ENCODE measurements at places on chromosomes 16 and 17. TPM values are rescaled to one million over a fixed set of nuclear protein-coding genes. Genes with fewer than 3 reads are reported as not detected.

The SKA2 gene
- 52.1 TPM for total RNA-seq

The SPN gene
- 191 TPM for total RNA-seq

The TP53TG3 gene
- not detected for total RNA-seq

The RCVRN gene
- total RNA-seq = not detected

The IL17C gene
- total RNA-seq = not detected

GRCh38 chr17:29617125-29617480 is 5.6 kb downstream of the CORO6 start:
- H3K36me3 ChIP-seq = no peaks in the 10 kb centered on the region
- peaks cover 40% of the 10 kb centered on the region for H3K4me1 ChIP-seq
- H3K4me3 ChIP-seq = peak overlapping the region; percentile 81
- peaks cover 8% of the 10 kb centered on the region for H3K27me3 ChIP-seq
- DNase-seq = peak; percentile 86

GRCh38 chr16:31181102-31181830 is 1.3 kb downstream of the FUS start:
- peaks cover 52% of the 10 kb centered on the region for H3K36me3 ChIP-seq
- DNase-seq = no peak
- H3K4me3 ChIP-seq = peak overlapping the region; percentile 98
- peaks cover 67% of the 10 kb centered on the region for H3K4me1 ChIP-seq

DNA sequence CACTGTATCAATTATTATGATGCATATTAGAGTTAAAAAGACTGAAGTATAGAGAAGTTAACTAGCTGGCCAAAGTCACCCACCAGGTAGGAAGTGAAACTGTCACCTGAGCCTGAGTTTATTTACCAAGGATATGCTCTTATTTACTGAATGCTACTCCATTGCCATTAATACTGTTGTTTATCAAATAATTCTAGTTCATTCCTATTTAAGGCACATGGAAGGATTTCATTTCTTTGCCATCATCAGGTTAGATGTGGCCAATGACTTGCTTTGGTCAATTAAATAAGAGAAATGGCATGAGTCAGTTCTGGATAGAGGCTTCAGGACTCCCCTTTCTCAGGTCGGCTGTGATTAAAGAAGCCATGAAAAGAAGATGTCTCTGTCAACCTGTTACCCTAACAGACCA is 169.6 kb downstream of the KCNJ2 start:
- H3K4me1 ChIP-seq = no peaks in the 10 kb centered on the region
- DNase-seq = no peak
- H3K27me3 ChIP-seq = peaks cover 2% of the 10 kb centered on the region
- H3K27ac ChIP-seq = no peak overlapping the region

- H3K4me3 ChIP-seq = no peak overlapping the region
- no peaks in the 10 kb centered on the region for H3K36me3 ChIP-seq
- DNase-seq = no peak
- H3K4me1 ChIP-seq = no peaks in the 10 kb centered on the region
- no peak overlapping the region for H3K27ac ChIP-seq
- H3K27me3 ChIP-seq = no peaks in the 10 kb centered on the region
Observed at GRCh38 chr17:22694362-22695227, 1002.3 kb downstream of the KCNJ18 start.

All from activated T-helper 1 cell treated with anti-CD3 and anti-CD28 coated beads, Interleukin-12 subunit alpha, Interleukin-12 subunit beta, Interleukin-2, Interleukin-4 antibody, amounts not matched to agents 30 ng/mL and 10 ng/mL and 1 ng/mL, durations not matched to agents 14 hours and 24 hours and 36 hours (primary cell).